ENCODE measurements at places on chromosomes 7 and 10. TPM values are rescaled to one million over a fixed set of nuclear protein-coding genes. Genes with fewer than 3 reads are reported as not detected.

Gene SLC35G1
- 3.0 TPM for total RNA-seq

Gene AGR2
- total RNA-seq = not detected

Gene NKX2-3
- not detected for total RNA-seq

Gene GOLGA7B
- 21.5 TPM for total RNA-seq

Gene LRIT1
- not detected for total RNA-seq

Gene MARVELD1
- total RNA-seq = 12.2 TPM

Gene MMRN2
- 5.4 TPM for total RNA-seq

Gene PKD2L1
- total RNA-seq = 0.44 TPM

Gene COMMD3
- 31.7 TPM for total RNA-seq

Measured in glutamatergic neuron (in vitro differentiated cells).